ENCODE measurements at places on chromosomes 5 and 9.

- DNase-seq: no peak
These were observed 17.3 kb downstream of the TRUB2 start for GRCh38 chr9:128304971-128305288.

GRCh38 chr9:133074111-133074651 is 12.4 kb downstream of the CEL start:
- DNase-seq: peak; percentile 80

DNA sequence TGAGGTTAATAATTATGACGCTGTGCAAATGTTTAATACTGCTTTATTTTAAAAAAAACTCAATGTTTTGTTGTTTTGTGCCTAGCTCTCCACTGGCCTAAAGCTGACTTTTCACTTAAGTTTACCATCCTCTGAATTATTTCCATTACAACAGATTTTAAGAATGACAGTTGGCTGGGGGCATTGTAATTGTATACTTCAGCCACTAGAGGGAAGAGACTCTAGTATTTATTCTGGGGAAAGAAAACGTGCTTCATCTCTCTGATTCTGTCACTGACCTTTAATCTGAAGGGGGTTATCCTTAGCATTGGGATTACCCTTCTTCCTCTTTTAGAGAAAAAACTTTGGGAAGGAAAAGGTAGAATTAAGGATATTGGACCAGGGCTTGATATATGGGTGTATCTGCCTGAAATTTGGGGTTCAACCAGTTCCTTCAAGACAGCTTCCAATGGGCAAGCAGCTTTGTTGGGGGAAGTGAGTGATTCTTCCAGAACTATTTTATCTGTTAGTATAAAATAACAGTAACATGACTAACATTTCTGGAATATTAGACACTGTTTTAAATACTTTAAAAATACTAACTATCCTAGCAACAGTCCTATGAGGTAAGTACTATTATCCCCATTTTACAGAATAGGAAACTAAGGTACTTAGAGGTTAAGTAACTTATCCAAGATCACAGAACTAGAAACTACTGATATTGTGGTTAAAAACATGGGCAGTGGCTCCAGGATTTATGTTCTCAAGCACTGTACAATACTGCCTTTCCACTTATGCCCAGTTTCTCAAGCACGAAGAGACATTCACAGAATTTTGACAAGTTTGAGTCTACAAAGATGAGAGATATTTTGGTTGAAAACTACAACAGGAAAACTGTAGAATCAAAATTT is 208.4 kb downstream of the CD180 start:
- no peak for DNase-seq

GRCh38 chr9:14670718-14671117 is 22.5 kb downstream of the ZDHHC21 start:
- DNase-seq: peak; percentile 20

- DNase-seq: no peak
These were observed 75.8 kb downstream of the KIAA1958 start for GRCh38 chr9:112562235-112562958.

DNA sequence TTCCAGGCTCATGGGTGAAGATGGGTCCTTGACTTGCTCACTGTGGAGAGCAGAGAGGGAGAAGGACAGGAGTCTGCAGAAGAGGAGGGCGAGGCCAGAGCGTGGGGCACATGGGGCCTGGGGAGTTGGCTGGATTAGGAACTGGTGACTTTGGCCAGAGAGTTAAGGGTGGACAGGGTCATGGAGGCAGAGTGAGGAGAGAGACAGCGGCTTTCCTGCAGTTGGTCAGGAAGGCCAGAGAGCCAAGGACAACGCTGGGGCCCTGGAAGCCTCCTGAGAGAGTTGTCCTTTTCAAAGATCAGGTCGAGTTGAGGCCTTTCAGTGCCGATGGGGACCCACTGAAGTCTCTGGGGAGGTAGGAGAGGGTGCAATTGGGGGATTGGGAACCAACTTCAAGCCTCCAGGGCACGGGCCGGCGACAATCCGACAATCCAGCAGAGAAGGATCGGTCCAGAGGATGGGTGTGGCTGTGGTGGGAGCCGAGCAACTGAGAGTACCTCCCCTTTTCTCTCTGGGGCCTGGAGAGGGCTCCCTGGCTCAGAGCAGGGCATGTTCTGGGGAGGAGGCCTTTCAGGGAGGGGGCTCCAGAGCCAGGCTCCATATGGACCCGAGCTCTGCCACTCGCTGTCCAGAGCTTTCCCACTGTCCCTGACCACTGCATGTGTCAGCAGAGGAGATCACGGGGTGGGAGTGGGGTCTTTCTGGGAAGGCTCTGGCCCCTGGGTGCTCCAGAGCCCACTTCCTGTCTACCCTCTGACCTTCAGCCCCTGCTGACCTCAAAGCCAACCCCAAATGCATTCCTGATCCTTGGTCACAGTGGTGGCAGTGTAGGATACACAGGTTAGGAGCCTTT is 7.5 kb upstream of the PHYHD1 start:
- no peak for DNase-seq

GRCh38 chr5:69242215-69242927 is 7.7 kb downstream of the CDK7 start:
- no peak for DNase-seq

- no peak for DNase-seq
These were observed 257.7 kb downstream of the KCTD16 start for GRCh38 chr5:144428326-144428725.

- peak; percentile 22 for DNase-seq
These were observed 128.5 kb downstream of the VPS13A start for GRCh38 chr9:77305622-77306400.

- no peak for DNase-seq
These were observed 58.2 kb downstream of the EHMT1 start for GRCh38 chr9:137676998-137677397.

DNA sequence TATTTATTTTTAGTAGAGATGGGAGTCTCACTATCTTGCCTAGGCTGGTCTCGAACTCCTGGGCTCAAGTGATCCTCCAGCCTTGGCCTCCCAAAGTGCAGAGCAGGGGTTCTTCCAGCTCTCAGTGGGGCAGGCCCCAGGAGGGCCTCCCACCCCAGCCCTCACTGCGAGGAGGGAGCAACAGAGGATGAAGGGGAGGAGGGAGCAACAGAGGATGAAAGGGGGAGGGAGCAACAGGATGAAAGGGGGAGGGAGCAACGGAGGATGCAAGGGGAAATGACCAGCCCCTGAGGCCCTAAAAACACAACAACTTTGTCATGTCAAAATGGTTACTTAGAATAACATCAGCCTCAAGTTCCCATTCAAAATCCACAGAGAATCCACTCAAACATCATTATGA is 10.0 kb downstream of the TRIM14 start:
- no peak for DNase-seq

GRCh38 chr5:170486371-170486770 is 17.4 kb upstream of the KCNIP1 start:
- DNase-seq: no peak

- DNase-seq: no peak
These were observed 6.0 kb upstream of the GPR21 start for GRCh38 chr9:123027517-123027916.

- DNase-seq: peak; percentile 27
These were observed 12.2 kb upstream of the CLINT1 start for GRCh38 chr5:157870837-157871834.

- DNase-seq: no peak
These were observed 456.3 kb downstream of the HINT1 start for GRCh38 chr5:130708754-130709153.

DNA sequence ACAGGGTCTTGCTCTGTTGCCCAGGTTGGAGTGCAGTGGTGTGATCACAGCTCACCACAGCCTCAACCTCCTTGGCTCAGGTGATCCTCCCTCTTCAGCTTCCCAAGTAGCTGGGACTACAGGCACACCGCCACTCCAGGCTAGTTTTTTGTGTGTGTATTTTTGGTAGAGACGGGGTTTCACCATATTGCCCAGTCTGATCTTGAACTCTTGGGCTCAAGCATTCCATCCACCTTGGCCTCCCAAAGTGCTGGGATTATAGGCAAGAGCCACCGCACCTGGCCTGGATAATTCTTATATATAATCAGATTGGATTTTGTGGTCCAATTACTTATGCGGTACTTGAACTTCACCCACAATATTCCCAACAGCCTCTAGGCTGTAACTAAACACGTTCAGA is 19.8 kb downstream of the CCDC69 start:
- DNase-seq: no peak

- no peak for DNase-seq
These were observed 341.8 kb downstream of the NFIB start for GRCh38 chr9:13971966-13972655.
